ENCODE measurements at places on chromosomes 7 and 10. TPM values are rescaled to one million over a fixed set of nuclear protein-coding genes. Genes with fewer than 3 reads are reported as not detected.

DNA sequence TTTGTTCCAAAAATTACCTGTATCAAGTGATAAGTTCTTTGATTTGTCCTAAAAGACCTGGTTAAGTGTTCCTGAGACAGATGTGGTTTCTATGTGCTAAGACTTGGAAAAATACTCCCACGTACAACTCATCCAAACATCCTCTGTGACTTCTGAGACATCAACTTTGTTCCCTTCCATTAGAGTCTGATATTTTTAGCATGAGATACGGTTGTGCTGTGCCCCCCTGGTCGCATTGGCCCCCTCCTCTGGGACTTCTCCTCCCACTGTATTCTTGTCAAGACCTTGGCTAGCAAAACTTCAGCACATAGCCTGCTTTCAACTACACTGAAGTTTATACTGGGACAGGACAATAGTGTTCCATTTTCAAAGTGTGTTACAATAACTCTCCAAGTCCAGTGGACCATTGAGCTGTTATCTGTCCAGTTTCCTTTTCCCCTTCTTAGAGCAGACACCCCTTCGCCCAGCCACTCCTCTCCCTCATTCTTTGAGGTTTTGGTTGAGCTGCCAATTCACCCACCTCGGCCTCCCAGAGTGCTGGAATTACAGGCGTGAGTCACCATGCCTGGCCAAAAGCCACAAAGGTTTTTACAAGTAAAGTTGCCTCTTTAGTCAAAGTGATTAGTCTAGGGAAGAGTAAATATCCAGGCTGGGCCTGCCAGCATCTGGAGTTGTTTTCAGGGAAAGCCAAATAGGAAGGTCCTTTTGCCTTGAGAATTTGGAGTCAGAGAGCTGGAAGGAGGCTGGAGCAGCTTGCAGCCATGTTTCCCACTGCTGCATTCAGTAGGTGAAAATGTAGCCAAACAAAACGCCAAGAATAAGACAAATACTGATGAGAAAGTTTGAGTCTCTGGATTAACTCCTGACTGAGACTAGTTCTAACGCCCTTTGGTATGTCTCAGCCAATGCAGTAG is 17.8 kb upstream of the PDLIM1 start:
- no peak for DNase-seq

DNA sequence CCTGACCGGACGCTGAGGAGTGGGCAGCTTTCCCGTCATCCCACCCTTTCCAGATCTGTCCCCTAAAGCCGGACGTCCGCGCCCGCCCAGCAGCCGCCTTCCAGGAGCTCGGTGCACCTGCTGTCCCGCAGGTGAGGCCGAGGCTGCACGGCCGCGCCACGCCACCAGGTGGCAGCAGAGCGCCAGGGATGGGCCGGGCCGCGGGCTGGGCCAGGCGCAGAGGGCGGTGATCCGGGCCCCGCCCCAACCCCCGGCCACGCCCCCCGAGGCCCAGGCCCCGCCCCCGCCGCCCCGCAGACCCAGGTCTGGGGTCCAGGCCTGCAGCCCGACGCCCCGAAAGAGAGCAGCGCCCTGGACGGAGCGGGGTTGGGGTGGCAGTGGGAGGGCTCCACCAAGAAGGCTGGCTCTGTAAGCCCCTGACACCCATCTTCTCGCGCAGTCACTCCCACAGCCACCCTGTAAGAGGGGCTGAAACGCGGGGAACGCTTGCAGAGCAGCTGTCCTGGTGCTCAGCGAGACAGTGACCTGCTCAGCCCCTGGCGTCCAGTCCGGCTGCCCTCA is 32.2 kb downstream of the FOXL3 start:
- DNase-seq: peak; percentile 45

DNA sequence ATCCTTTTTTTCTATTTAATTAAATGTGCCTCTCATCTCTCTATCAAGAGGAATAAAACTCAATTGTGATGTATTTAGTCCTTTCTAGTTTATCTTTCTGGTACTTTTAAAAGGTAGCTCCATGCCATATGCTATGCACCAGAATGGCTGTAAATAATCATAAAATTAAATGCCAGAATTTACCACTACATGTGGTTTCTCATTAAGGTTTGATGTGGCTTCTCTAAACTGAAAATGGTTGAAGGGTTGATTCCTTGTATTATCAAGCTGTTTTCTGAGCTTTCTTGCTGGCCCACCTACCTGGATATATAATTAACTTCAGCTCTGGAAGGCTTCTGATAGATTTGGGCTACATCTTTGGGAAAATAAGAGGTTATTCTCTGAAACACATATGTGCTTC is 171.9 kb upstream of the RHOBTB1 start:
- no peak for DNase-seq

- DNase-seq: no peak
Measured at GRCh38 chr7:24417526-24418120, 133.6 kb downstream of the NPY start.

POU6F2 gene
- 0.18 TPM for polyA plus RNA-seq

FANK1 gene
- polyA plus RNA-seq: 0.56 TPM

MMRN2 gene
- 25.3 TPM for polyA plus RNA-seq

BAG3 gene
- 47.0 TPM for polyA plus RNA-seq

SLC13A1 gene
- polyA plus RNA-seq: not detected
